Renal cortex interstitium (tissue), 15 donors: ENCODE measurements at places on chromosomes 7 and 10.

GRCh38 chr7:2837496-2837895 is 6.6 kb downstream of the GNA12 start:
- no peak for DNase-seq

DNA sequence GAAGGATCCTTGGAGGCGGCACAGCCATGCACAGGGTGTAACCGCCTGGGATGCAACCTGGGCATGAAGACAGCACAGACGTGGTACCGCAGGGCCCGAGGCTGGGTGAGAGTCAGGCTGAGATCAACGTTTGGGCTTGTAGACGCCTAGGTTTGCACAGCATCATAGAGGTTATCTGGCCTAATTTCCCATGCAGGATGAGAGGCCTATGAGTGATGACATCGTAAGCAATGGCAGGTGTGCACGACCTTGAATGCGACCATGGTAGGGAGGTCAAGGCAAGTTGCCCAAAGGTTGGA is 7.5 kb downstream of the CALML3 start:
- DNase-seq = no peak

- DNase-seq = no peak
These were observed 20.9 kb downstream of the SLC25A13 start for GRCh38 chr7:96300986-96301385.

GRCh38 chr10:132808383-132809231 is 22.7 kb upstream of the NKX6-2 start:
- no peak for DNase-seq

GRCh38 chr7:44116087-44116788 is 7.1 kb downstream of the POLD2 start:
- no peak for DNase-seq

GRCh38 chr7:133315332-133316040 is 62.6 kb downstream of the EXOC4 start:
- DNase-seq = no peak

- DNase-seq = no peak
These were observed 4.5 kb downstream of the SKIDA1 start for GRCh38 chr10:21520949-21521348.

DNA sequence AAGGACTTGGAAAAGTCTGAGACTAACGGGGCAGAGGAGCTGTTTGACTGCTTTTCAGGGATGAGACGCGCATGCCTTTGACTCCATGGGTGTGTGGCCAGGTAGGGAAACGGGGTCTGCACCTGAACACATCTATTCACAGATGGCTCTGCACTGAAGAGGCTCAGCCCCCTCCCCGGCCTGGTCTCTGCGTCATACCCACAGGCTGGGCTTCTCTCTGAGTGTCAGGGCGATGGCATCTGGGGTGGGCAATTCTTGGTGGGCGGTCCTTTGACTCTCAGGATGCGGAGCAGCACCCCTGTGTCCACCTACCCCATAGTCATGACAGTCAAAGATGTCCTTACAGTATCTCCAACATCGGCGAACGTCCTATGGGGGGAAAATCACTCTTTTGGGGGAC is 23.0 kb downstream of the PFKP start:
- no peak for DNase-seq

DNA sequence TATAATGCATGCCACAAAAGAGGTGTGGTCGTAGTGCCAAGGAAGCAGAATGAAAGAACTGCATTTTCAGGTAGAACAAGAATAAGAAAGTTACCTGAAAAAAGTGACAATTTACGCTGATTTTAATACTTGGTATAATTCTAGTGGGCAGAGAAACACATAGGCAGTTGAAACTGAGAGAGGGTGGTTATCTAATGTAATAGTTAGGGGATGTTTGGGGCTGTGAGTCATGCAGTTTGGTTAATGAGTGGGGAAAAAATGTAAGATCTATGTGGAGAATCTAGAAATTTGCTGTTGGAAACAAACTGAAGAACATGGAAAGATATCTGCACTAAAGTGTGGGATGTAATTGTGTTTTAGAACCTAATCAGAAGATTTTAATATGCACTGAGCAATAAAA is 33.7 kb downstream of the ZNF37A start:
- no peak for DNase-seq

GRCh38 chr7:132544999-132545398 is 31.3 kb downstream of the PLXNA4 start:
- DNase-seq = no peak

- no peak for DNase-seq
These were observed 20.3 kb downstream of the ASB13 start for GRCh38 chr10:5645944-5646617.

DNA sequence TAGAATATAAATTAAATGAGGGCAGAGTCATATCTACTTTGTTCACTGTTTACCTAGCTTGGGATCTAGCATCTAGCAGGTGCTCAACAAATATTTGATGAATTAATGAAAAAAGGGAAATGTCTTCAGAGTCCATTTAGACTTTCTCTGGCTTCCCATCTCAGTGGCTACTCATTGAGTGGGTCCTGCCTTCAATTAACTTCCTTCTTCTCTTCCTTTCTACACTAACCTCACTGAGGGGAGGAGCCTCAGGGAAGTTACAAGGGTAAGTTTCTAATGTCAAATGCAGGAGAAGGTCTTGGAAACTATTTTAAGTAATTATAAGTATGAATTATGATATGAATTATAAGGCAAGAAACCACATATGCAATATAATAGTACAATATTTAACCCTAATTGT is 28.2 kb upstream of the MPP7 start:
- DNase-seq = no peak

DNA sequence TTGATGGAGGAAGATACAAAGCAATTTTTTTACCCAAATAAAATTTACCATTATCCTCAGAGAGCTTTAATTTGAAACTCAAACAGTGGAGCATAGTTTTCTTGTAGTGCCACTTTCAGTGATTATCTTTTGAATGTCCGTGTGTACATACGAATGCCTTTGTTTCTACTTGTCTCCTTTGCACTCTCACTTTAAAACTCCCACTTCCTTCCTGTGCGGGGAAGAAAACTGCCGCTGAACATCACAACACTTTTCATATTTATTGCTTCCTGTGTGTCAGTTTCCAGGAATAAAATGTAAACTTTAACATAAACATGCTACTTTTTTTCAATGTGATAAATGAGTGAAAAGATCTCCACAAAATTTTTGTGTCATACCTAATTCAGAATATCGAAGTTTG is 102.4 kb downstream of the SEMA3A start:
- DNase-seq = no peak

- DNase-seq = no peak
These were observed 55.2 kb downstream of the ELFN1 start for GRCh38 chr7:1725199-1725690.

DNA sequence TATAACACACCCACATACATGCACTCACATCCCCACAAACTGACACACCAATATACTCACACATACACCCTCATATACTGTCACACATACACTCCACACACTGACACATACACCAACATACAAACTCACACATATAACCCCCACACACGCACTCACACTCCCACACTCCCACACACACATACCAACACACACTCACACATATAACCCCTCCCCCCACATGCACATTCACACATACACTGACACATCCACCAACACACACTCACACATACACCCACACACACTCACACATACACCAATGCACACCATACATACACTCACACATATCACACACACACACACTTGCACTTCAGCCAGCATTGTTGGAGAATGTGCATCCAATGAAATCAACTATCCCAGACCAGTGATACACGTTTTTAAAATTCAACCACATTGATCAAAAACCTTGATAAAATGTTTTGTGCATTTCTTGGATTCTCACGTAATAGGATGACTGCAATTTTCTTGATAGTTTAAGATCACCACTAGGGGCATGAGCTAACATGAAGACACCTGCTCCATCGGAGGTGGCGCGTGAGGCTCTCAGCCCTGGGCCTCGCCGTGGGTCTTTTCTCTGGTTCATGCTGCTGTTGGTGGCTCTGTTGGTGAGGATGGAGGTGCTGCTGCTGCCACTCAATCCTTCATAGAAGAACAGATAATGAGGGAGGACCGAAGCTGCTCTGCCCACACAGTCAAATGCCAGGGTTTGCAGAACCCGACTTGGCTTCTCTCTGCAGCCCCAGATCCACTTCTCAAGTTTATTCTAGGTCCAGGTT is 32.1 kb upstream of the CHST15 start:
- no peak for DNase-seq

- no peak for DNase-seq
These were observed 48.9 kb upstream of the GJD4 start for GRCh38 chr10:35555962-35556930.

GRCh38 chr10:5811387-5811821 is 1.8 kb downstream of the GDI2 start:
- DNase-seq = no peak

DNA sequence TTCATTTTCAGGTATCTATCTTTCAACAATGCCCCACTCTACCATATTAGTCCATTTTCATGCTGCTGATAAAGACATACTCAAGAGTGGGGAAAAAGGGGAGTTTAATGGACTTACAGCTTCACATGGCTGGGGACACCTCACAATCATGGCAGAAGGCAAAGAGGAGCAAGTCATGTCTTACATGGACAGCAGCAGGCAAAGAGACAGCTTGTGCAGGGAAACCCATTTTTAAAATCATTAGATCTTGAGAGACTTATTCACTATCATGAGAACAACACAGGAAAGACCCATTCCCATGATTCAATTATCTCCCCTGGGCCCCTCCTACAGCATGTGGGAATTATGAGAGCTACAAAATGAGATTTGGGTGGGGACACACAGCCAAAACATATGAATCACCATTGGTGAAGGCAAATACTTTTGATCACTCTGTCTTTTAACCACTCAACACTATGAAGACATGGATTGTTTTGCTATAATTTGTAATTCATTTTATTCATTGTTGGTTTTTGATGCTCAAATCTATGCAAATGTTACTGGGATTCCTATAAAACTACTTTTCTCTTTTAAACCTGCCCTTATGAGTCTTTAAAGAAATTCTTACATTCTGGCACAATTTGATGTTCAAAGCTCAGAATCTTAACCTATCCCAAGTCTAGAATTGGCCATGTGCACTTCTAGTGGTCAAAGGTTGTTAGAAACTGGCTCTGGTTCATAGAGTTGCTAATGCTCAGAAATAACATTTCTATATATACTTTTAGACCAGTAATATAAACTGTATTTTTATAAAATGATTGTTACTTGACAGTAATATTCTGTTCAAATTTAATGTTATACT is 15.3 kb downstream of the AKR1C4 start:
- no peak for DNase-seq

DNA sequence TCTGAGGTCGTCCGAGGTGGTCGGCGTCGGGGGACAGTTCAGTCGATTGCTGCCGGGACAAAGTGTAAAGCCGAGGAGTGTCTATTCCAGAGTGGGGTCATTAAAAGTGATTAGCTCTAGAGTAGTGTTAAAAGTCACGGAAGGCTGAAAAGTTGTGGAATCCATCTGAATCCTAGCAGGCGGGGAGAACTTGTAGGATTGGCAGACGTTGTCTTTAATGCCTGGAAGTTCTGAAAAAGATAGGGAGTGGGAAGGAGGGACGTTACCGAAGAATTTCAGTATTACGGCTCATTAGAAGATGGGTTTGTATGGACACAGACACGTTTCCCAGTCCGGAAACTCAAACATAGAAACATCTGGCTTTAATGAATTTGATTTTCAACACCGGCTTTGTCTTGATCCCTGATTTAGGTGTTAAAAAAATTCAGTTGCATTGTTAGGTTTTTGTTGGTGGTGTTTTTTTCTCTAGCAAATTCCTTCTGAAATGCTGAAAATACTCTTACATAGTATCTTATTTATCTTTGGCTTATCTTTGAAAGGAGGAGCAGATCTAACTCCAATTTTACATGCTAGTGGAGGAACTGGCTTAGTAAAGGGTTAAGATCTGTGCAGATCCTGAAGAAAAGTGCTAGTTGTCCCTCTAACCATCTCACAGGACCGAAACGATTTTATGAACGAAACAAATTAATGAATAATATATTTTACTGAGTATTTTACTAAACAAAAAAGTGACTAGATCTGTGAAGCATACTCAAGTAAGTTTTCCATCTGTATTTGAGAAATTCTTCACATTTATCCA is 900 bp downstream of the MKLN1 start:
- peak; percentile 30 for DNase-seq

GRCh38 chr7:55574051-55574717 is 1.9 kb upstream of the VOPP1 start:
- DNase-seq = no peak

DNA sequence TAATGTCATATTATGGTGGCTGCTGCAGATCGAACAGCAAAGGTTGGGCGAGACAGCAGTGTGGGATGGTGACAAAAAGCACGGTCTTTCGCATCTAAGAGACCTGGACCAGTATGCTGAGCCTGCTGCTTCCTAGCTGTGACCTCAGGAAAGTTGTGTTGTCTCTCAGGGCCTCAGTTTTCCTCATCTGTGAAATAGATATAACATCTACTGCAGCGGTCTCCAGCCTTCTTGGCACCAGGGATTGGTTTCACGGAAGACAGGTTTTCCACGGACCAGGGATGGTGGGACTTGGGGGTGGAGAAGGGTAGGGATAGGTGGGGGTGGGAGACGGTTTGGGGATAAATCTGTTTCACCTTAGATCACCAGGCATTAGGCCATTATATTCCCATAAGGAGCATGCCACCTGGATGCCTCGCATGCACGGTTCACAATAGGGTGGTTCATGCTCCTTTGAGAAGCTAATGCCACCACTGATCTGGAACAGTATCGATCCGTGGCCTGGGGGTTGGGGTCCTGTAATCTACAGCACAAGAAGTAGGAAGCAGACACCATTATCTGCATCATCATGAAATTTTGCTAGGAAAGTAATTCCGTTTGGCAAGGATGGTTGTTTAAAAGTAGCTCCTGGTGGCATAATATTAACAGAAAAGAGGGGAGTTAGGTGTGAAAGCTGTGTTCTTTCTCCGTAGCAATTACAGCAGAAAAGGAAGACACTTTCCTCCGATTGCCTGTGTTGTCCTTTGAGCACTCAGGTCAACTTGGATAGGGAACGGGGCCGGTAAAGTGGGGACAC is 10.8 kb downstream of the KLF6 start:
- no peak for DNase-seq

- no peak for DNase-seq
These were observed 76.0 kb downstream of the LRMDA start for GRCh38 chr10:75507469-75507868.

DNA sequence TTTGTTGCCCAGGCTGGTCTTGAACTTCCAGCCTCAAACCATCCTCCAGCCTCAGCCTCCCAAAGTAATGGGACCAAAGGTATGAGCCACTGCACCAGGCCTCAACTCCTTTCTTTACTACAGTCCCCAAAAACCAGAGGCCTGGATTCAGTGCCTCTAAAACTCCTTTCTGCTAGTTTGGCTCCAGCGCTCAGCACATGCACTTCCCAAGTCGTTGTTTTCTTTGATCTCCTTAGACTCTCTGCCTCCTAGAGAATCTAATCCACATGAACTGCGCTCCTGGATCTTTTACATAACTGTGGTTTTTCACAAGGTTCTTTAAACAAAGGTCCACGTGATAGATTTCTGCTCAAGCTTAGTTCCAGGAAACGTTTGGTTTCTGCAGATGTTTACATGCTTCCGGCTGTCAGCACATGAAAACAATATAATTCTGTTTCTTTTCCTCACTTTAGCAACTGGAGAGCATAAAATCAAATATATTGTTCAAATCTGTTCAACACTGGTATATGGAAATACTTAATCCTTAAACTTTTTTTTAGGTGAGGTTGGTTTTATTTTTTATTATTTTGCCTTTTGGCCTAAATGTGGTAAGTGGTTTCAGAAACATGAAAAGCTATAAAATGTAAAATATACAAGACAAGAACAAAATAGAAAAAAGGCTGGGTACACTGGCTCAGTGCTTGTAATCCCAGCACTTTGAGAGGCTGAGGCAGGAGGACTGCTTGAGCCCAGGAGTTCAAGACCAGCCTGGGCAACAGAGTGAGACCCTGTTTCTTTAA is 270.5 kb upstream of the MKLN1 start:
- DNase-seq = peak; percentile 37

GRCh38 chr10:97138174-97138573 is 47.6 kb downstream of the SLIT1 start:
- DNase-seq = no peak
